Motor neuron (in vitro differentiated cells): ENCODE measurements at places on chromosomes 11 and 22.
A peak's percentile ranks its signal among the peaks of the same experiment; 100 is the strongest.

GRCh38 chr22:38218661-38219622 is 17.1 kb downstream of the MAFF start:
- peak; percentile 27 for ATAC-seq

GRCh38 chr22:41838842-41839618 is 6.1 kb downstream of the SREBF2 start:
- ATAC-seq, result no peak

DNA sequence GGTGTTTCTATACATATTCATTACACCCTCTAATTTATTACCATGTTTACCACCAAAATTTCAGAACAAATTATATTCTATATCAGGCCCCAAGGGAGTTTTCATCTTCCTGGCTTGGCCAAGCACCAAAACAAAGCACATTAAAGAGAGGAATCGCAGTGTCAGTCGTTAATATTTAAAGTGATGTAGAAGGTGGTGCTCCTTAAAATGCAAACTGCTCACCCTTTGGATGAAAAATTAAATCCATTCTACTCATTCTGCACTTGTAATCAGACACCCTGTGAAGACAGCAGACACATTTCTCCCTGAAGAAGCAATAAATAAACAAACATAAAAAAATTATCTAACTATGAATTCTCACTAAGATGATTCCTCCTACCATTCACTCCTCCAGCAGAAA is 113.4 kb downstream of the LRRC4C start:
- peak; percentile 83 for ATAC-seq

- no peak for ATAC-seq
These were observed 1.9 kb downstream of the TBC1D10C start for GRCh38 chr11:67405688-67406339.

DNA sequence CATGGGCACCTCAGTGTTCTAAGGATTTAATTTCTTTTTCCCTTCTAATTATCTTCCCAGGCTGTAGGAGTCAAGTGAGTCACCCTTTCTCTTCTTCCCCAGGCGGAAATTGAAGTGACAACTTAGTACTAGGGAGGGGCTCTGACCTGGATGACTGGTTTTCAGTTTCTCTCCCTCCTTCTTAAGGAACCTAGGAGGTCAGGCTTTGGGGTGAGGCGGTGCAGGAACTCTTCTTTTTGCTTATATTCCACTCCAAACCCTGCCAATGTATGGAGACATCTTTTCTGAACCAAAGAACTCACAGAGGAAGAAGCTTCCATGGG is 12.6 kb downstream of the ZDHHC5 start:
- no peak for ATAC-seq

DNA sequence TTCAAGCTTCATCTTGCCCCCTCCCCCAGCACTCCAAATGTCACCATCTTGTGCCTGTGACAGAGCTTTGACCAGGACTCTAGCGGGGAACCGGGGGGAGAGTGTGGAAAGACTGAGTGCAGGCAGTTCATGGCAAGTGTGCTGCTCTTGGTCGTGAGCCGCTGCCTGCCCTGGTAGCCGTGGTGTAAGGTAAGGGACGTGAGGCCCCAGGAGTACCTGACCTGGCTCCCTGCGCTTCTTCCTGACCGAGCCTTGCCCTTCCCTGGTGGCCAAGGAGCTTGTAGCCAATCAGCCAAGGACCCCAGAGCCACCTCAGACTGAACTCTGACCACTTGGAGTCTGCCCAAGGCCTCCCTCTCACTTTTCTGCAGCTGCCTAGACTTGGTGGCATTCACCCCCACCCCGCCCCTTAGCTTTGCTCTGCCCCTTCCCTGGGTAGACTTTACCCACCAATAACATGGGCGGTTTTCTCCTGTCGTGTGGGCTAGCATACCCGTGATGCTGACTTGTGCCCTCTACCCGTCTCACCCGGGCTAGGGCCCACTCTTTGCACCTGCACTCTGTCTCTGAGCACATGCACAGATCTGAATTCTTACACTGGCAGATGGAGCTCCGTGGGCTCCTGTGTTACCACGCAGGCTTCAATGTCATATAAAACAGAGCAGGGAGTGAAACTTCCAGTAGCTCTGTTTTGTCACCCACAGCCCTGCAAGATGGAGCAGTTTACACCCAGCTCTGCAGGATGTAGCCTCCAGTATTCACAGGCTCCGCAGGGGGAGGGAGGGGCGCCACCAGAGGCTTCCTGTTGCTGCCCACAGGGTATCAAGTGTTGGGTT is 1.5 kb downstream of the DGKZ start:
- ATAC-seq, result no peak

- ATAC-seq, result no peak
These were observed 231.1 kb downstream of the TENM4 start for GRCh38 chr11:79209540-79210266.

GRCh38 chr11:32056438-32056837 is 34.4 kb upstream of the RCN1 start:
- ATAC-seq, result no peak

- no peak for ATAC-seq
These were observed 897 bp downstream of the PNPLA5 start for GRCh38 chr22:43890901-43891331.

- ATAC-seq, result no peak
These were observed 46.3 kb downstream of the SWAP70 start for GRCh38 chr11:9710223-9710622.

DNA sequence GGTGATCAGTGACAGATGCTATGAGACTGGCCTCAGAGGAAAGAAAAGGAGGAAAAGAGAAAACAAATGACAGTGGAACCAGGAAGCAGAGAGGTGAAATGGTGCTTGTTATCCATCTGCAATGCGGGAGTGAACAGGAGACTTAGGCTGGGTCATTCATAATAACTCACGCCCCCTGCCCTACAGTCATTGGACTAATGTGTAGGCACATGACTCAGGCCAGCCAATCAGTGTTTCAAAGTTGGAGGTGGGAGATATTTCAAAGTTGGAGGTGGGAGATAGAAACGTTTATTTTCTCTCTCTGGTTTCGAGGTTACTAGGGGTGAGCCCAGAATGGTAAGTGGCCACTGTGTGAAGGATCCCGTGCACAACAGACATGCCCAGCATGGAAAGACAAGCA is 30.3 kb downstream of the SLC22A6 start:
- no peak for ATAC-seq

DNA sequence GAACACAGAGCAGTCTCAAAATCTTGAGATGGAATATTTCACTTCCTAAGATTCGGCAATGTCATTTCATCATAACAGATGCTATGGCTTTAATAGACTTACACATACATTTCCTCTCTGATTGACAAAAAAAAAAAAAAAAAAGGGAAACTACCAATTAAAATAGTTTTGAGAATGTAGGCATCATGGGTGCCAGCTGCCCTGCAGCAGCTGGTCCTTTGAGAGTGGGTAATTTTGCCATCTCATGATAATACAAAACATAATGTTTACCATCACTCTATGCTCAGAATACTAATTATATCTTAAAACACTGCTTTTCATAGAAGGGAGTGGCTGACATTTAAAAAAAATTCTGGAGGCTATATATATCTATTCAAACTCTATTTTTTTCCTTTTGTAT is 775.6 kb upstream of the CCDC90B start:
- ATAC-seq, result no peak

- no peak for ATAC-seq
These were observed 16.0 kb downstream of the CELF1 start for GRCh38 chr11:47536915-47537314.

- no peak for ATAC-seq
These were observed 38.3 kb upstream of the TH start for GRCh38 chr11:2209900-2210321.

DNA sequence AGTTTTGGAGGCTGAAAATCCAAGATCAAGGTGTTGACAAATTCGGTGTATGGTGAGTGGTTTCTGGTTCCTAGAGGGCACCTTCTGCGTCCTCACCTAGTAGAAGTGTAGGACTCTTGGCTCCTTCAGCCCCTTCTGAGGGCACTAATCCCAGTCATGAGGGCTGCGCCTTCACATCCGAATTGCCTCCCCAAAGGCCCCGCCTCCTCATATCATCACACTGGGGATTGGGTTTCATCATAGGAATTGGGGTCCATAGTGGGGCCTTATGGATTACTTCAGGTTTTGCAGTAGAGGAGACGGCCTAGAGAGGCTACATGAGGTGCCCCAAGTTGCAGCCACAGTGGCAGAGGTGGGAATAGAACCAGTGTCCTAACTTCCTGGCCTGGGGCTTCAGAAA is 87.1 kb downstream of the CEP164 start:
- ATAC-seq, result no peak

- ATAC-seq, result no peak
These were observed 6.7 kb downstream of the TUB start for GRCh38 chr11:8087756-8088155.

GRCh38 chr22:47859881-47860525 is 1097.6 kb downstream of the TBC1D22A start:
- ATAC-seq, result no peak

- no peak for ATAC-seq
These were observed 86.8 kb downstream of the GALNT18 start for GRCh38 chr11:11534981-11535380.

DNA sequence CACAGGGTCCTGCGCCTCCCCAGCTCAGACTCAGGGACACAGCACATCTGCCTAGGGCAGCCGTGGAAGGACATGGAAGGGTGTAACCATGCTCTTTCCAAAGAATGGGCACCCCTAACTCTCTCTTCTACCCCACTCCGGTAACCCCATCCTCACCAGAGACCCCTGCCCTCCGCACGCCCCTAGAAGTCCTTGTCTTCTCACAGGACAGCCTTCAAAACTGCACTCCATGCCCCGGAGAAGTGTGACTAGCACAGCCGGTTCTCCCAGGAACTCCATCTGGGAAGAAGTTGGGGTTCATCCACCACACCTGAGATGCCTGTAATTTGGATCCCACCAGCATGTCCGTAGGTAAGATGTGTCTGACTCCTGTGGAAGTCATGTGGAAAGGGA is 25.0 kb downstream of the P2RY2 start:
- ATAC-seq, result no peak

DNA sequence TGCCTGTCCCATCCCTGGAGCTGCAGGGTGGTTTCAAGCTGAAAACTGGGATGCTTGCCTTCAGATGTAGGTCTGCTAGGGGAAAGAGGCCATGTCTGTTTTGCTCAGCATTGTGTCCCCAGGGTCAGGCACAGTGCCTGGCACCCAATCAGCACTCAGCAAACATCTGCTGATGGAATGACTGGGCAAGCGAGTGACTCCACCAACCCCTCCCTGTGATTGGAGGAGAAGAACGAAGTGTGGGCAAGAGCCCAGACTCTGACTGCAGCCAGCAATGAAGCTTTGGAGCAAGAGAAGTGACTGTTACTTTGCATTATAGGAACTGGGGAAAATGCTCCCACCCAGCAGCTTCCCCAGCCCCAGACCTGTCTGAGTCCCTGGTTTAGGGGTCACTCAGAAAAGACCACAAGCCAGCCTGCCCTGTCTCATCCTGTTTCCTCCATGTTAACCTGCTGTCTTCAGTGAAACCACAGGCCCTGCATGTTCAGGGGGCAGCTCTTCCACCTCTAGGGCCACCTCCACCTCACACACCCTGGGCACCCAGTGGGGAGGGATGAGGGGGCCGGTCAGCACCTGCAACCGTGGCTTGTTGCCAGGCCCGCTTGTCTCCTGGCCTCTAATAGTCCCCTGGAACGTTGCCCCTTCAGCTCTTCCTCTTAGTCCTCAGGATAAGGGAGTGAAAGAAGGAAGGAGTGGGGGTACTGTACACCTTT is 147.4 kb downstream of the TRIM29 start:
- ATAC-seq, result no peak

DNA sequence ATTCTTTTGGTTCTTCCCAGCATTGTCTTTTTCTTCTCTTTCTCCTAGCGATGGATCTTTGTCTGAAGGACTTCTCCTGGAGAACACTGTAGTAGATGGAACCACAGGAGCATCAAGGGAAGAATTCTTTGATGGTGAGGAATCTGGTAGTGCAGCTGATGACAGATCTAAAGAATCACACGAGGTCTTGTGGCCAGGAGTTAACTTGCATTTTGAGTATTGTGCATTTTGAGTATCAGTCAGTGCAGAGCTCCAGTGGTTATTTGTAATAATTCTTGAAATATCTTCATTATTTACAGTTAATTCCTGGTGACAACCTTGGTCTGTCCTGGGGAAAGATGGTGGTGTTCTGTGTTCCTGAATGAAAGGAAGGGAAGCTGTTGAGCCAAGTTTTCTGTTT is 14.5 kb upstream of the POGLUT3 start:
- no peak for ATAC-seq

- peak; percentile 72 for ATAC-seq
These were observed 159.9 kb upstream of the NAV2 start for GRCh38 chr11:19552656-19553260.

DNA sequence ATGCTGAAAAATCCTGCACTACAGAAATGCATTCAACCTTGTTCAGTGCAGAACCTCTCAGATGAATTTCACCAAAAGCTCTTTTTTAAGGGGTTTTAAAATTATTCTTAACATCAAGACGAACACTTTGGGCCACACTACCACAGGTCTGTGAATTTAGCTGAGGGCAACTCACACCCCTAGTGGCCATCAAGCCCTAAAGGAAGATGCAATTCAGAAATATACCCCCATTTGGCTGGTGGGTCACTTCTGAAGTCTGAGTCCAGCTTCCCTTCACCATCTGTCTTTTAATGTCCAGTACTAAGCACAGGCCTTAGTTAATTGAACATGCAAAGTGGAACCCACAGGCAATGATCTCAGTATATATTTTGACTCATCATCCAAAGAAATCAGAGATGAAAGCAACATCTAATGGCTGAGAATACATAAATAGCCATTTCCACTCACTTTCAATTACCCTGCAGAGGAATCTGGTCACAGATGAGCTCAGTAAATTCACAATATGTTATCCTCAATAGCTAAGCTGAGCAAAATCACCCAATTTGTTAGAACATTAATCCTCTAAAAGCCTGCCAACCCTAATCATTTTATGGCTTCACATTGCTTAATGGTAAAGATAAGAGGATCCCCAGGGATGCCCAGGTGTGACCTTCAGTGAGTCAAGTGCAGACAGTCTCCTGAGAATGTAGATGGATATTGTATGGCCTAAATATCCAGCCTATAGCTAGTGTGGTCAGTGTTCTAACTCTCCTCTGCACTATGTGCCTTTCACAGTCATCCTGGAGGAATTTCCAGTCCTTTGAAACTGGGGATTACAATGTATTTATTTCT is 50.3 kb downstream of the FAM76B start:
- ATAC-seq, result peak; percentile 95

DNA sequence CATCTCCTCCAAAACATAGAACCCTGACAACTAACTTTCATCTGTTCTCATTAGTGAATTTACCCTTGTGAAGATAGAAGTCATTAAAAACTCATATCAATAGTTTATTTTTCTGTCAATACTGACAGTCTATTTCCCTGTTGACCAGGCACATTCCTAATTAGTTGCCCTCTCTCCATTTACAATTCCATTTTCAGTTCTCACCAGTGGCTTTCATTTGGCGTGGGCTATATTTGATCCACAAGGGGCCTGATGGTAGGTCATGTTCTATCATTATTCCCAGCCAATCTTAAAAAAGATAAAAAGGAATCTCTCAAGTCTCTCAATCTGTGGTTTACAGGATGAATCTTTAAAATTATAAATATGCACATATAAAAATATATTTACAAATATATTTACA is 3.9 kb upstream of the AKIP1 start:
- no peak for ATAC-seq

- no peak for ATAC-seq
These were observed 56.7 kb upstream of the LINC01488 start for GRCh38 chr11:69424748-69425147.
